Stimulated activated CD8-positive, alpha-beta memory T cell treated with anti-CD3 and anti-CD28 coated beads, Interleukin-2, amount 100 ng/mL, for 1 hour (primary cell): ENCODE measurements at places on chromosomes 6 and 20.

- DNase-seq = no peak
Measured at GRCh38 chr6:32436995-32437836, 2.5 kb upstream of the HLA-DRA start.

GRCh38 chr6:2542101-2542857 lies 208.4 kb downstream of the MYLK4 start:
- no peak for DNase-seq

DNA sequence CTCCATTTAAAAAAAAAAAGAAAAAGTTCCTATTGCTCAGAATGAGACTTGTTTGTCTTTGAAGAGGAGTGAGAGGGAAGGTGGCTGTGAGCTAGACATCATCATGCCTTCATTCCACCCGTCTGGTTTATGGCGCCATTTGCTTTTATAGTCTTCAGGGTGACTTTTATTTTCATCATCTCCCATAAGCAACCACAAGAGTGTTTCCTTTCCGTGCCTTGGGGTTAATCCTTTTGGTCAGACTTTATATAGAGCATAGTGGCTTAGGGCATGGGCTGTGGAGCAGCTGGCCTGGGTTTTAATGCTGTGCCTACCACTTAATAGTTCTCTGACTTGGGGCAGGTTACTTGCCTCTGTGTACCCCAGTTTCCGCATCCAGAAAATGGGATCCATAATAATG lies 77.8 kb downstream of the RREB1 start:
- no peak for DNase-seq

DNA sequence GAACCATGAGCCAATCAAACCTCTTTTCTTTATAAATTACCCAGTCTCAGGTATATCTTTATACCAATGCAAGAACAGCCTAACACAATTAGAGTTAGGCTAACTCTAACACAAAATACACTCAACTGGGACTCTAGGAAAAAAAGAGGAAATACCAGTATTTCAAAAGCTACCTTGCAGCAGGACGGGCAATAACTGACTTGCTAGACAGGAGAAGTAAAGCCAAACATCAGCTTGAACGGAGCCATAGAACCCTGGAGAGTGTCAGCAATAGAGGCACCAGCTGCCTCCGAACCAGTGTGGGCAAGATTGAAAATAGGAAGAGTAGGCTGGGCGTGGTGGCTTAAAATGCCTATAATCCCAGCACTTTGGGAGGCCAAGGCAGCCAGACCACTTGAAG lies 162.0 kb upstream of the SOX4 start:
- DNase-seq = no peak

- DNase-seq = no peak
Measured at GRCh38 chr6:6395581-6396197, 75.2 kb upstream of the F13A1 start.

DNA sequence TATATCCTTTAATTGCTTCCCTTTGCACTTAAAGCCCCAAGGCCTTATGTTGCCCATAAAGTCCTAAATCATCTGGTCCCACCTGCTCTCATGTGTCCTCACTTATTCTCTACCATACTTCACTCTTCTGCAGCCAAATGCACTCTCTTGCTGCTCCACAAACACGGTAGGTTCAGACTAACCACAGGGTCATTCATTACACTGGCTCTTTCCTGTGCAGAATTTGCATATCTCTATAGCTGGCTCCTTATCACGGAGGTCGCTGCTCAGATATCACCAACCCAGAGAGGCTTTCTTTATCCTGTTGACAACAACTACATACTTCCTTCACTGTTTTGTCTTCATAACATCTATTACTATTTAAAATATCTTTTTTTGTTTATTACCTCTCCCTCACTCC lies 86.8 kb downstream of the MOXD1 start:
- DNase-seq = no peak

DNA sequence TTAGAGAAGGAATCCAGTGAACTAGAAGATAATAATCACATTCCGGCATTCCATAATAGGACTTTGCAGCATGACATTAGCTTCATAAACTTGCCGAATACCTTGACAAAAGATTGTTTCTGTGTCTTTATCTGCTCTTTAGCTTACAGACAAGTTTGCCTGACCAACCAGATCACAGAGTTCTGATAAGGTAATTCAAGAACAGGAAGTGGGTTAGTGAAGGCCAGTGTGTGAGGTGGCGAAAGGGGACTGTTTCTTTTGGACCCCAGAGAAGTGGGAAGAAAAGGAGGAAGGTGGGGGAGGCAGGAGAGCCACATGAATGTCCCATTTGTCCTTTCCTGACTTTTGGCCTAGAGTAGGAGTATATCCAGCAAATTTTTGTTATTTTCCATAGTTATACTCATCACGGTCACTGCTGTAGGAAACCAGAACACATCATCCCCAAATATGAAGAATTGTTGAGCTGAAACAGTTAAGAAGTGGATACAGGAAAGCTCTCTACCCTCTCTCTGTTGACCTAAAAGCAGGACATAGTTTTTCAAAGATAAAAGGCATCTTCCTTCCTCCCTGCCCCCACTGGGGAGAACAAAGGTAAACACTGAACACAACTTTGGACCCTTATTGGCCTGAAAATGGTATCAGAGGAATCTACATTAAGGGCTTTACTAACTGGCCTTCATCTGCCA lies 72.4 kb upstream of the TNFAIP3 start:
- no peak for DNase-seq

DNA sequence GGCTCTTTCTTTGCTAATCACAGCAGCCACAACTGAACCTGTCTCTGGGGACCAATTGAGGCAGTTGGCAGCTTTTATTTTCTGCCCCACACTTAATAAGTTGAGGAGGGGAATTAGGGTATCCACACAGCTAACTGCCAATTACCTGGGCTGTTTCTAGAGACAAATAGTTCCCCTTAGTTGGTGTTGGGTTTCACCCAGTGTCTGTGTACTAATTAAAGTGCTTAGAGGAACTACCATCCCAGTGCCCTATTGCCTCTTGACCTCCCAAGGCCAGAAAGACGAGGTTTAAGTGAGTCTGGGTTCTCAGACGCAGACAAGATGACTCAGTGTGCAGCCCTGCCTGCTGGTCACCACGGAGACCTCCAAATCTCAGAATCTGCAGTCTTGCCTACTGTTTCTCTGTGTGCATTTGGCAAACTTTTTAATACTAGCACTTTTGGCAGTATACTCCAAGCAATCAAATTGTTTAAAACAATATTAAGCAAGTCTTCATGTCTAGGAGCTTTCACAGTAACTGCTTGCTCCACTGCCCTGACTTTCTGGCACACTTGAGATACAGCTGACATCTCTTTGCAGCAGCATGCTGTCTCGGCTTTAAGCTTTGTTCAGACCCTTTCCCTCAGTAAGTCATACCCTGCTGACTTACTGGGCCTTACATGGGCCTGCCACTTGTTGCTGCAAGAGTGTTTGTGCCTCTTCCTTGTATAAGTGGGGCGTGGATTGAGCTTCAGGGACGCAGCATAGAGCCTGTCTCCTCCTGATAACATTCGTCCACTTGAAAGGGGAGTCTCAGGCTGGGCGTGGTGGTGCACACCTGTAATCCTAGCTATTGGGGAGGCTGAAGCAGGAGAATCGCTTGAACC lies 31.9 kb downstream of the STK35 start:
- DNase-seq = no peak

DNA sequence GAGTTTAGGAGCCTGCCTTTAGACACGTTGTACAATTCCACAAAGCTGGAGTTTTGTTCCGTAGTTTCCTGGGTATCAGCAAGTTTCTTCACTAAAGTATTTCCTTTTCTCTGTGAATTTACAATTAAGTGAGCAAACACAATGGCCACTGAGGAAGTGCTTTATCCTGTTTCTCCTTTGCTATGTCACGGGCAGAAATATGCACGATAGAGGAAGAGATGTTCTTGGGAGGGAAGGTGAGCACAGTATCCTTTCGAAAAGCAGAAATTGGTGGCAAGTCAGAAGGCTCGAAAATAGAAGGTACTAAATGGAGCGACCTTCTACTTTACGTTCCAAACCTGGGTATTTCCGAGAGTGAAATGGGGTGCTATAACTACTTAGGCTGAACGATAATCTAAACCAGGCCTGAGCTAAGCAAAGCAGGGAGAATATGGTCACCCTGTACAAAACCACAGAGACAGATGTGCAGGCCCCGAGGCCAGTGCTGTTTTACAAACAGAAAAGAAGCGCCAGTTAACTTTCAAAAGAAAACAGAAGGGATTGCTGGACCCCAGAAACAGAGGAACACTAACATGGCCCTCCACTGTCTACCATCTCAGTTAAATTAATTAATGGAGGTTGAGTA lies 259.6 kb downstream of the TBC1D7 start:
- no peak for DNase-seq

DNA sequence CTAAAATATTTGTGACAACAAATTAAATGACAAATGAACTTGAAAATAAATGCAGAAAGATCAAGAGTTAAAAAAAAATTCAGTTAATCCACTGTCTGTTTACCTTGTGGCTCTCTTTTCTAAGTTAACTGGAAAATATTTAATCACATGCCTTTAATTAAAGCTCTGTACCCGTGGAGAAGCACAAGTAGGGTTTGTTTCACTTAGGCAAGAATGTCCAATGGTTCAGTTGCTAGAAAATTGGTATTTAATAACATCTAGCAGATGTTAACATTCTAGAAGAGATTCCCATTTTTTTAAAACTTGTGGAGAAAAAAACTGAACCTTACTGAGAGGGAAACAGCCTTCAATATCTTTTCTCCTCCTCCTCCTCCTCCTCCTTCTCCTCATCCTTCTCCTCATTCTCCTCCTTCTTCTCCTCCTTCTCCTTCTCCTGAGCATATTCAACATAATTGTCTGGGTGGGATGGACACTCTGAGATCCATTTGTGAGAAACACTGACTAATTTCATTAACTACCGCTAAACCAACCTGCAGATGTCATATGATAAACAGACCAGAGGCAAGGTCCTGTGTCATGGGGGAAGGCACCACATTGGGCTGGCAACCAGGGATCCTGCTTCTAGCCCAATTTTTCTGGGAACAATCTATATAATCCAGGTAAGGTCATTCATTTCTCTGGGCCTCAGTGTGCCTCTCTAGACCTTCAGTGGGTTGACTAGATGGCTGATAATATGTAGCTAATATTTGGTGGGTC lies 44.1 kb upstream of the AKIRIN2 start:
- DNase-seq = no peak

DNA sequence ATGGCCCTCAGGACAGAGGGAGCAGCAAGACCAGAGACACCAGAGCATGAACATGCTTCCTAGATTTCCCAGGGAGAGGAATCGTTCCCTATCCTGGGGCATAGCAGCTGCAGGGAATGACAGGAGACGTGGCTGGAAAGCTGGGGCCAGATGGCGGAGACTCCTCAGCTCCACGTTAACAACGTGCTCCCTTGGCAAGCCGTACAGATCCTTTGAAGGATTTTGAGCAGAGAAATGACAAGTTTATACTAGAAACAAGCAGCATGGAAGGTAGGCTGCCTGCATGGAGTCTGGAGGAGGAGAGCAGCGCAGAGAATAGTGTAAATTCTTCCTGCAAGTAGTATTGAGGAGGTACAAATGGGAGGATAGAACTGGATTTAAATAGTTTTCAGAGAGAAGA lies 11.7 kb downstream of the MYLIP start:
- no peak for DNase-seq

DNA sequence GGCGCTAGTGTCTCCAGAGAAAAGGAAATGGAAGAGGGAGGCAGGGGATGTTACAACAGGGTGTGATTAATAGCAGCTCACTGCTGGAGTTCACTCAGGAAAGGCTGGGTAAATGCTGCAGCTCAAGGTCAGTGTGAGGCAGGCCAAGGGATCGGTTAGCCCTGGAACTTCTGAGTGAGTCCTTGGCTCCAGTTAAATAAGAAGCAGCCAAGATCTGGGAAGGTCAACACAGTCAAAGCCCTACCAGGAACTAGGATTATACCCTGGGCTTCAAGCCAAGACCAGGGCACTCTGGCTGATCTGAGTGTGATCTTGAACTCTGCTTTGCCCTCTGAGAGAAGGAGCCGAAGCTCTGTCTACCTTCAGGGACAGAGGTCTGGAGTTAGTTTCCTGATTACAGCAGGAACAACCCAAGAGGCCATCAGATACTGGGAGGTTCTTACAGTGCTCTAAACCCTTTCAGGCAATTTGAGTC lies 44.3 kb downstream of the TPD52L1 start:
- no peak for DNase-seq

GRCh38 chr6:52493669-52494068 lies 73.5 kb downstream of the EFHC1 start:
- DNase-seq = no peak

DNA sequence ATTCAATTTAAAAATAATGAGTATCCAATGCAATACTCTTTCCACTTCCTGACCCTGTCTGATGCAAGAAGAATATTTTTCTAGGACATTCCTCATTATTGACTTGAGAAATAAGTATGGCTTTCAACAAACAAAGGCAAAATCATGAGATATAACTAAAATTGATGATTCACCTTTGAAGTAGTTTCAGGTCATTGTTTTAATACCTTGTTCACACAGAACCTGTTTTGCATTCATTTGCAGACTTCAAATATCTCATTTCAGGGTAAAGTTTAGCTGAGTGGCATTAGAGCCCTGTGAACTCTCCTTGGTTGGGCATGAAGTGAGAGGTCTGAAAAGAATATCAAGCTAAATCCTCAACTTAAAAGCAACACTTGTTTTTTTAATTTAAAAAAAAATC lies 309.2 kb downstream of the NRN1 start:
- no peak for DNase-seq

DNA sequence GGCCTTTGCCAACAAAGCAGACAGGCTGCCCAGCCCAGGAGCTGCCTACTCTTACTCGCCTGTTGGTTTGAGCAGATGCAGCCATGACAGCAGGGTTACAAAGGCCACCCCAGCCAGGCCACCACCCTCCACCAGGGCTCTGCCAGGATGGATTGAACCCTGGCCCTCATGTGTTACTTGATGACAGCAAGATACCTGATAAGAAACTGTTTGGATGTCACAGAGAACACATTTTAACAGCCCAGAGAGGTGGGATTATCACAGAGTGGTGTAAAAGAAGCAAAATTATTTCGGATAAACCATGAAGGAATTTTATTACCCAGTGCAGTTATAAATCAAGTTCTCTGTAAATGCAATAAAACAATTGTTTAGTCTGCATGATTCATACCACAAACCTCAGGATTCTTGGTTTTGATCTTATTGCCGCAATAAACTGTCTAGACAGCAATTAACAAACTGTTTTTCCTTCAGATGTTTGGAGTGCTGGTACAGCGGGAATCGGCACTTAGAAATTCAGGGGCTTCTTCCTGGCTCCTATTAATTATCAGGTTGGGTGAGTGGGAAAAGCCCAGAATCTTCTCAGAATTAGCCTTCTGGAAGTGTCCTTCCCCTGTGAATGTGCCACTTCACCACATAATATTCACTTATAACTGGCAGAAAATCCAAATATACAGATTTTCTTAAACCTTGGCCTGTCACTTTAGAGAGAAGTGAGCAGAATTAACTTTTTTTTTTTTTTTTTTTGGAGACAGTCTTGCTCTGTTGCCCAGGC lies 58.0 kb upstream of the SALL4 start:
- DNase-seq = no peak

- no peak for DNase-seq
Measured at GRCh38 chr20:54083459-54083858, 13.1 kb upstream of the BCAS1 start.

DNA sequence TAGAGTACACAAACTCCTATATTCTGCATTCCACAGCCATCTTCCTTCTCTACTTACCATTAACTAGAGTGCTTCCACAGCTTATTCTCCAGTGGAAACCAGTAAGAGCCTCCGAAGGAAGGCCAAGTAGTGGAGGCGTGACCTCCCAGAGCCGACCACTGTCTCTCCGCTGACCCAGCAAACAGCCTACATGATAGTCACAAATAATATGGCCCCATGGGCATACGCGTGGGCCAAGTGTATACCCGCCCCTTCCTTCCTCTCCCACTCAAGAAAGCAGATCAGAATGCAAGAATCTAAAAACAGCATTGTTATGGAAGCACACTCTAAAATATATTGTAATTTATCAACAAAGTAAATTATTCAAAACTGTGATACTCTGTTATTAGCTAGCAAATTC lies 526.6 kb upstream of the JARID2 start:
- no peak for DNase-seq
